ENCODE measurements at places on chromosomes 13 and 19. TPM values are rescaled to one million over a fixed set of nuclear protein-coding genes. Genes with fewer than 3 reads are reported as not detected.

DNA sequence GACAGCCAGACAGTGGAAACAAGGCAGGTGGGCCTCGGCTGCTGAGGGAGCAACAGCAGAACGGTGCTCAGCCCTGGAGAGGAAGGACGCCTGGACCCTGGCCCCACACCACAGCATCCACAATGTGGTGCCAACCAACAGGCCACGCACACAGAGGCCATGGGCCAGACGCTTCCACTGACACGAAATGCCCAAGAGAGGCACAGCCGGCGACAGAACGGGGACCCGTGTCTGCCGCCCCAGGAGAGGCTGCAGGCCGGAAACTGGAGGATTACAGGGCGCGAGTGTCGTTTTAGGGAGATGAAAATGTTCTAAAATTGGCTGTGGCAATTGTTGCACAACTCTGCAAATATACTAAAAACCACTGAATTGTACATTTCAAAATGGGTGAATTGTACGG is 69.7 kb downstream of the RASA3 start:
- H3K4me3 ChIP-seq = no peak overlapping the region
- no peak overlapping the region for H3K27ac ChIP-seq
- no peaks in the 10 kb centered on the region for H3K36me3 ChIP-seq
- no peaks in the 10 kb centered on the region for H3K27me3 ChIP-seq
- peaks cover 17% of the 10 kb centered on the region for H3K4me1 ChIP-seq

Gene PBX4
- total RNA-seq = 4.5 TPM

Gene CFAP97D2
- not detected for total RNA-seq

Gene FAM83E
- 6.6 TPM for total RNA-seq

Gene MAMSTR
- total RNA-seq = 1.6 TPM

- peaks cover 33% of the 10 kb centered on the region for H3K27me3 ChIP-seq
- peak overlapping the region; percentile 70 for H3K4me3 ChIP-seq
- peaks cover 15% of the 10 kb centered on the region for H3K4me1 ChIP-seq
These were observed 508 bp downstream of the SLC15A1 start for GRCh38 chr13:98751861-98752466.

DNA sequence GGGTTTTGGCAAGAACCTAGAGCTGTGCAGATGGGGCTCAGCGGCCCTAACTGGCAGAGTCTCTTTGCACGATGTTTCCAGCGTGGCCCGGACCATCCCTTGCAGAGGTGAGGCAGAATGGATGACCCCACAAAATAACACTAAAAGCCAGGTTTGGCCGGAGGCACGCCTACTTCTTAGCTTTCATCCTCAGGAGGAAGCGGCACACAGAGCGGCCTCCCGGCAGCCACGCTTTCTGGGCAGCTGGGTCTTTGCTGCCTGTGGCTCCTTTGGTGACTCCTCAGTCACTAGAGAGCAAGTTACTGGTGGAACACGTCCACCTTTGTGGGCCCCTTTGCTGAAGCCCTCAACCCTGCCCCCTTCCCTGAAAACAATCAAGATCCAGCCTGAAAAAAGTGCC is 25.2 kb downstream of the TEX29 start:
- DNase-seq = no peak
- H3K4me3 ChIP-seq = no peak overlapping the region
- H3K4me1 ChIP-seq = peaks cover 10% of the 10 kb centered on the region

- H3K4me3 ChIP-seq = no peak overlapping the region
- peaks cover 34% of the 10 kb centered on the region for H3K27me3 ChIP-seq
- no peak overlapping the region for H3K27ac ChIP-seq
- no peaks in the 10 kb centered on the region for H3K36me3 ChIP-seq
These were observed 3.2 kb upstream of the LGALS13 start for GRCh38 chr19:39599116-39599515.

DNA sequence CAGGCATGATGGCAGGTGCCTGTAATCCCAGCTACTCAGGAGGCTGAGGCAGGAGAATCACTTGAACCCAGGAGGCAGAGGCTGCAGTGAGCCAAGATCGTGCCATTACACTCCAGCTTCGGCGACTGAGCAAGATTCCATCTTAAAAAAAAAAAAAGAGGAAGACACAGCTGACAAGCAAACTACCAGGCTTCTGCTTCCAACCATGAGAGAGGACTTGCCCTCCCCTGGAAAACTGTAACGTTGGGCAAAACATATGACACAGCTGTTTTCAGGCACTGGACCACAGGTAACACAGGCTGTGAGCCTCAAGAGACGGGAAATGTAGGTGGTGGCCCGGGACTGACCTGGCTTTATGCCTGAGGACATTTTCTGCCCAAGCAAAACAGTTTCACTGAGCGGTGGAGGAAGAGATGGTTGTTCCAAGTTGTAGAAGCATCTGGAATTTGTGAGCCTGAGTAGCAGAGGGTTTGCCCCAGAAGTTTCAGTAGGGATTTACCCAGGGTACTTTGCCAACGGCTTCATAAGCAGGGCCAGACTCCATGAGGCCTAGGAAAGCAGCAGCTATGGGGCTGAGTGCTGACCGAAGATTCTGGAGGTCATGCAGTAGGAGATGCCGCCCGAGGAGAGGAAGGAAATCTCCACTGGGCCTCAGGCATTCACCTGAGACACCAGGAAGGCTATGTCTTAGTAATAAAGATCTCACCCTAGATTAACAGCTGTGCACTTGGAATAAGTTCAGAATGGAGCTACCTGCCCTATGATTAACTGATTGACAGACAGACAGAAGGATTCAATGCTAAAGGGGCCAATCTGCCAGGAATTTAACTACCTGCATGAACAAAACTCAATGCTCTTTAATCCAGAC is 88.0 kb downstream of the ABCC4 start:
- no peak for DNase-seq
- no peak overlapping the region for H3K27ac ChIP-seq
- H3K27me3 ChIP-seq = no peaks in the 10 kb centered on the region
- 0 out of 2 replicates have a peak, but pooled peaks cover 2% of the 10 kb centered on the region for H3K36me3 ChIP-seq
- H3K4me3 ChIP-seq = no peak overlapping the region

Gene NUCB1
- total RNA-seq = 153 TPM

Gene SLC15A1
- 2.8 TPM for total RNA-seq

Gene SBK3
- total RNA-seq = 0.90 TPM

- H3K27ac ChIP-seq = peak overlapping the region; percentile 7
- H3K27me3 ChIP-seq = peaks cover 68% of the 10 kb centered on the region
- DNase-seq = peak; percentile 33
- H3K4me1 ChIP-seq = peaks cover 22% of the 10 kb centered on the region
- H3K36me3 ChIP-seq = no peaks in the 10 kb centered on the region
These were observed 6.3 kb downstream of the DACT3 start for GRCh38 chr19:46654621-46655152.

Gene SNRNP70
- 267 TPM for total RNA-seq

Gene PALM
- 25.6 TPM for total RNA-seq

- no peaks in the 10 kb centered on the region for H3K4me1 ChIP-seq
- no peak overlapping the region for H3K4me3 ChIP-seq
- peaks cover 8% of the 10 kb centered on the region for H3K27me3 ChIP-seq
- no peak overlapping the region for H3K27ac ChIP-seq
- no peak for DNase-seq
These were observed 22.8 kb downstream of the SYDE1 start for GRCh38 chr19:15129856-15130585.

GRCh38 chr19:30225676-30226463 is 146.3 kb upstream of the ZNF536 start:
- H3K36me3 ChIP-seq = no peaks in the 10 kb centered on the region
- H3K4me1 ChIP-seq = peaks cover 42% of the 10 kb centered on the region
- peak overlapping the region; percentile 81 for H3K4me3 ChIP-seq
- no peak for DNase-seq
- peaks cover 84% of the 10 kb centered on the region for H3K27me3 ChIP-seq
- H3K27ac ChIP-seq = no peak overlapping the region

DNA sequence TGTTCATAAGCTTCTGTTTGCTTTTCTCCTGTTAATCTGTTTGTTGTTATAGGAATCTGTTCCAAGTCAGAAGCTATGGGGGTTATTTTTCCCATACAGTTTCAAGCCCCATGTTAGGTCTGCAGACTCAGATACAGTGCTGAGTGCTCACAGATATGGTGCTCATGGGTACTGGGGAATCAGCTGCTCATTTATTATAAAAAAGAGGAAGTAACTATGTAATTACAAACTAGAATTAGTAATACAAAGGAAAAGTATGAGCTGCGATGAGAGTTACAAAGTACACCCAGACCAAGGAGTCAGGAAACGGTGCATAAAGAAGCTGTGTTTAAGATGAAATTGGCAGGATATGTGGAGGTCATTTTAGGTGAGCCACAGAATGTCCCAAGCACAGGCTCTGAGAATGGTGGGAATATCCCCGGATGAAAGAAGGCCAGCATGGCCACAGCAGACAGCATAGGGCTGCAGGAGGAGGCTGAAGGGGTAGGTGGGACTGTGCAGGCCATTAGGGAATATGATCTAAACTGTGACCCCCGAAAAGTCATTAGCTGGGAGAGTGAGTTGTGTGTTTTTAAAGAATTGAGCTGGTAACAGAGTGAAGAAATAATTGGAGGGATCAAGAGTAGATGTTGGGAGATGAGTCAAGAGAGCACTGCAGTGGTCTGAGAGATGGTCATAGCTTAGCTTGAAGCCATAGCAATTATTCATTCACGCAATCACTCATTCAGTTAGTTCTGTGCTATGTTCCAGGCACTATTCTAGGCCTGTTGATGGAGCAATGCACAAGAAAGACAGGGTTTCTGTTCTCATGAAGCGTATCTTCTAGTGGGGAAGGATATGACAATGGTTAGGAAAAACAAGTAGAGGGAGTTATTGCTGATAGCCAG is 177.4 kb upstream of the UBL3 start:
- no peaks in the 10 kb centered on the region for H3K4me1 ChIP-seq
- H3K27ac ChIP-seq = no peak overlapping the region
- no peak for DNase-seq
- H3K36me3 ChIP-seq = no peaks in the 10 kb centered on the region
- no peaks in the 10 kb centered on the region for H3K27me3 ChIP-seq

Gene PNMA8A
- 24.8 TPM for total RNA-seq

Gene SPACA4
- not detected for total RNA-seq

GRCh38 chr13:45207319-45207718 is 6.5 kb upstream of the KCTD4 start:
- H3K4me1 ChIP-seq = peaks cover 7% of the 10 kb centered on the region
- H3K27ac ChIP-seq = no peak overlapping the region
- no peak for DNase-seq
- no peaks in the 10 kb centered on the region for H3K27me3 ChIP-seq
- no peak overlapping the region for H3K4me3 ChIP-seq

Gene ADAMTS10
- total RNA-seq = 16.0 TPM

Gene CYP4F2
- total RNA-seq = 1.2 TPM

GRCh38 chr13:20370815-20371421 is 138.8 kb upstream of the GJB6 start:
- H3K4me3 ChIP-seq = no peak overlapping the region
- no peak overlapping the region for H3K27ac ChIP-seq
- no peak for DNase-seq
- no peaks in the 10 kb centered on the region for H3K36me3 ChIP-seq
- H3K27me3 ChIP-seq = no peaks in the 10 kb centered on the region

GRCh38 chr13:33245505-33246158 is 39.9 kb downstream of the STARD13 start:
- H3K4me3 ChIP-seq = no peak overlapping the region
- peaks cover 16% of the 10 kb centered on the region for H3K36me3 ChIP-seq
- H3K4me1 ChIP-seq = 0 out of 2 replicates have a peak, but pooled peaks cover 2% of the 10 kb centered on the region
- DNase-seq = no peak
- H3K27me3 ChIP-seq = no peaks in the 10 kb centered on the region

DNA sequence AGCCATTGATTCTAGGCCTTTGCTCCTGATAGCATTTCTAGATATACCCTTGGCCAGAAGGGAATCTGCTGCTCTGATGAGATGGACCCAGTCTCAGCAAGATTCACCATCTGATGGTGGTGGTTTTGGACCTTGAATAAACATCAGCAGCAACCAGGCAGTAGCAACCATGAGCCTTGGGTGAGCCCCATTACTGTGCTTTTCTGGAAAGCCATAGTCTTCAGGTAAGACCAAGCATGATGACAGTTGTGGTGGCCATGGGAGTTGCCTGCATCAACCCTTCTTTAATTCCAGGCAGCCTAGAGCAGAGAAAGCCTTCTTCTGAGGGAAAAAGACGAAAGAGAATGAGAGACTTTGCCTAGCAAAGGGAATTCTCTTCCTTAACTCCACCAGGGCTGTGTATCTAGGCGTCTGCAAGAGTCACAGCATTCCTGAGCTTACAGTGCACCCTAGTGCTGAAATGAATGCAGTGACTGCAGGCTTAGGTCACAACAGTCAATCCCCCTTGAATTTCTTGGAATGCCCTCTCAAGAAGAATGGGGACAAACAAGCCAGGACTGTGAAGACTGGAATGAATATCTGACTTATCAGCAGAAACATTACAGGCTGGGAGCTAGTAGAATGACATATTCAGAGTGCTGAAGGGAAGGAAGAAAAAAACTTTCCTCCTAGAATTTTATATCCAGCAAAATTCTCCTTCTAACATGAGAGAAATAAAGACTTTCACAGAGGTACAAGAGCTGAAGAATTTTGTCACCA is 942.4 kb upstream of the PCDH20 start:
- H3K36me3 ChIP-seq = no peaks in the 10 kb centered on the region
- no peaks in the 10 kb centered on the region for H3K27me3 ChIP-seq
- H3K4me3 ChIP-seq = no peak overlapping the region
- H3K27ac ChIP-seq = no peak overlapping the region
- peak; percentile 64 for DNase-seq

DNA sequence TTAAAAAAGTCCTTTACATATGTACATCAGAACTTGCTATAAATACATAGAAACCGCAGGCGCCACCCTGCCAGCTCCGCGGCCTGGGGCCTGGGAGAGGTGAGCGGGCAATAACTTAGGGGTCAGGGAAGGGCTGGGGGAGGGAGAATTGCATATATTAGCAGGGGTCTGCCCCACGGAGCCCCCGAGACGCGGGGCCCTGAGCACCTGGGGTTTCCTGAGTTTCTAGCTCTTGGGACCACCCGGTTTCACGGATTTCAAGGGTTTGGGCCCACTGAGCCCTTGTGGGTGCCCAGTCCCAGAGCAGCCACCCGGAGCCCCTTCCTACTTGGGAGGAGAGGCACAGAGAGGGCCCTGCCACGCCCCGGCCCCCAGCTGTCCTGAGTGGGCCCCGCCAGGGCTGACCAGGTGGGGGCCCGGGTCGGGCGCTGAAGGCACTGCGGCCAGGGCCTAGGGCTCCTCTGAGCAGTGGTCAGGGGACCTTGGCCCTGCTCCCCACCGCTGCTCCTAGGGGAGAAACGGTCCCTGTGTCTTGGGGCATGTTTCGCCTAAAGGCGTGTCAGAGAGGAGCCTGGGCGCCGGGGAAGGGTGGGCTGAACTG is 4.0 kb downstream of the GPX4 start:
- peaks cover 6% of the 10 kb centered on the region for H3K4me1 ChIP-seq
- H3K36me3 ChIP-seq = no peaks in the 10 kb centered on the region
- no peak for DNase-seq
- H3K4me3 ChIP-seq = no peak overlapping the region
- H3K27me3 ChIP-seq = no peaks in the 10 kb centered on the region
- H3K27ac ChIP-seq = no peak overlapping the region

GRCh38 chr19:2266183-2266993 is 10.2 kb upstream of the JSRP1 start:
- H3K36me3 ChIP-seq = peaks cover 3% of the 10 kb centered on the region
- H3K27ac ChIP-seq = no peak overlapping the region
- no peaks in the 10 kb centered on the region for H3K27me3 ChIP-seq
- DNase-seq = peak; percentile 20

Gene LILRA5
- not detected for total RNA-seq

Gene CGB1
- 0.87 TPM for total RNA-seq

Gene CEACAM19
- 2.9 TPM for total RNA-seq

Measured in WTC11 (cell line).